ENCODE measurements at places on chromosomes 2 and 18. TPM values are rescaled to one million over a fixed set of nuclear protein-coding genes. Genes with fewer than 3 reads are reported as not detected.
A peak's percentile ranks its signal among the peaks of the same experiment; 100 is the strongest.

- no peaks in the 10 kb centered on the region for H3K36me3 ChIP-seq
- no peaks in the 10 kb centered on the region for H3K27me3 ChIP-seq
- no peak for DNase-seq
- H3K4me1 ChIP-seq, result no peaks in the 10 kb centered on the region
- no peak overlapping the region for H3K4me3 ChIP-seq
- H3K27ac ChIP-seq, result no peak overlapping the region
Measured at GRCh38 chr2:203763241-203763937, 57.0 kb downstream of the CD28 start.

GRCh38 chr2:172248381-172248780, 145.7 kb upstream of the DLX2 start:
- H3K36me3 ChIP-seq, result no peaks in the 10 kb centered on the region
- H3K4me3 ChIP-seq, result no peak overlapping the region
- H3K4me1 ChIP-seq, result peaks cover 3% of the 10 kb centered on the region
- no peak for DNase-seq

DNA sequence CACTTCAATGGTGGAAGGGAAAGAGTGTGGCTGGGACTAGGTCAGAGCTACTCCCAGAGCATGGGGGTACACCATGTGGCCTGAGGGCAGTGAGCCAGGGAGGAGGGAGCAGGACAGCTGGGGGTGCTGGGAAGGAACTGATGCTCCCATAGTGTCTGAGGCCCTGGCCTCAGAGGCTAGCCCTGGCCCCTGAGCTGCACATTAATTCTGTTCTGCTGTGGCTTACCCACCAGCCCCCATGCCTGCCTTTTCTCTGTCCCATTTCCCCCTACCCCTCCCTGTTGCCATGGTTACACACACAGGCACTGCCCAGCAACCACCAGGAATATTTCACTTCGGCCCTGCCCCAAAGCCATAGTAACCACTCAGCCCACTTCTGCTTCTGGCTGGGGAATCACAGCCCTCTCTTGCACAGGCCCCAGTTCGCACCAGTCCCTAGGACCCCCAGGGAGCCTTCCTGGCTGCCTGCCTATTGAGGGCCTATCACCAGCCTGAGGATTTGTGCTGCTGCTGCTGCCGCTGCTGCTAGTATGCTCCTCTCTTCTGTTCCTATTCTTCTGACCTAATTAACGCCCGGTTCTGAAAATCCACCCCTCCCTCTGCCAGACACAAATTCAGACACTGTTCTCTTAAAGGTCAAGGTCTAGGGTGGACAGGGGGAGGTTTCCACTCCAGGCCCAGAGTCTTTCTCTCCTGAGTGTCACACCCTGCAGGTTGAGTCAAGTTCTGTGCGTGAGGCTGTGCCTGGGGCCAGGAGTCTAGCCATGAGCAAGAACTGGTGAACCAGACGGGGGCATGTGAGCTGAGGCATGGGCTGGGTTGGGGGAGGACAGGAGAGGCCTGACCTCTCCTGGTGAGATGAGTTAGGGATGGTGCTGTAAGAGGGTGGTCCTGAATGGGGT, 87.1 kb upstream of the MCFD2 start:
- H3K27ac ChIP-seq, result peak overlapping the region; percentile 99
- peaks cover 8% of the 10 kb centered on the region for H3K36me3 ChIP-seq
- H3K4me3 ChIP-seq, result no peak overlapping the region
- peaks cover 87% of the 10 kb centered on the region for H3K4me1 ChIP-seq
- DNase-seq, result peak; percentile 90

DNA sequence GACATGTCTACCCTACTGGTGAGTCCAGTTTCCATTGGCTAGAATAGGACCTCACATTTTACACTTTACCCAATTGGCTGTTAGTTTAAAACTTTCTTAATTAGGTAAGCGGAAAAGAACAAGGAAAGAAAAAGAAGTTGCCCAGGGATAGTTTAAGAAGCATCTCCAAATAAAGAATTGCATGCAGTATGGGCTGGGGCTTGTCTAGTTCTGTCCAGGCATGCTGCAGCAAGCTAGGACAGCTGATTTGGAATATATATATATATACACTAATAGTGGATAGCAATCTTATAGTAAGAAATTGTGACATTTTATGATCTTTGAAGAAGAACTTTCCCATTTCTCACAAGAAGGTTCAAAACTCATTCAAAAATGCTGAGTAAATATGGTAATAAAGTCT, 90.0 kb upstream of the ERBB4 start:
- H3K4me3 ChIP-seq, result no peak overlapping the region
- no peaks in the 10 kb centered on the region for H3K36me3 ChIP-seq
- no peaks in the 10 kb centered on the region for H3K4me1 ChIP-seq

GRCh38 chr2:125983364-125983763, 672.6 kb upstream of the GYPC start:
- no peaks in the 10 kb centered on the region for H3K36me3 ChIP-seq
- H3K27ac ChIP-seq, result no peak overlapping the region
- no peaks in the 10 kb centered on the region for H3K27me3 ChIP-seq
- H3K4me1 ChIP-seq, result no peaks in the 10 kb centered on the region

GRCh38 chr2:226267516-226268289, 531.9 kb downstream of the IRS1 start:
- H3K27me3 ChIP-seq, result no peaks in the 10 kb centered on the region
- H3K36me3 ChIP-seq, result no peaks in the 10 kb centered on the region
- H3K27ac ChIP-seq, result no peak overlapping the region
- H3K4me3 ChIP-seq, result no peak overlapping the region
- H3K4me1 ChIP-seq, result no peaks in the 10 kb centered on the region
- DNase-seq, result no peak

- no peak overlapping the region for H3K4me3 ChIP-seq
- no peaks in the 10 kb centered on the region for H3K27me3 ChIP-seq
- H3K4me1 ChIP-seq, result 0 out of 2 replicates have a peak, but pooled peaks cover 8% of the 10 kb centered on the region
- peak; percentile 56 for DNase-seq
Measured at GRCh38 chr2:37343537-37344434, 644 bp upstream of the QPCT start.

GRCh38 chr18:74994502-74995418, 214.2 kb downstream of the PTGR3 start:
- peaks cover 5% of the 10 kb centered on the region for H3K4me1 ChIP-seq
- H3K27ac ChIP-seq, result no peak overlapping the region
- no peaks in the 10 kb centered on the region for H3K27me3 ChIP-seq
- no peaks in the 10 kb centered on the region for H3K36me3 ChIP-seq
- no peak overlapping the region for H3K4me3 ChIP-seq

- H3K4me3 ChIP-seq, result no peak overlapping the region
- H3K27ac ChIP-seq, result no peak overlapping the region
- H3K4me1 ChIP-seq, result no peaks in the 10 kb centered on the region
- no peaks in the 10 kb centered on the region for H3K27me3 ChIP-seq
- DNase-seq, result peak; percentile 39
- H3K36me3 ChIP-seq, result no peaks in the 10 kb centered on the region
Measured at GRCh38 chr2:231483398-231484329, 19.4 kb upstream of the NCL start.

DNA sequence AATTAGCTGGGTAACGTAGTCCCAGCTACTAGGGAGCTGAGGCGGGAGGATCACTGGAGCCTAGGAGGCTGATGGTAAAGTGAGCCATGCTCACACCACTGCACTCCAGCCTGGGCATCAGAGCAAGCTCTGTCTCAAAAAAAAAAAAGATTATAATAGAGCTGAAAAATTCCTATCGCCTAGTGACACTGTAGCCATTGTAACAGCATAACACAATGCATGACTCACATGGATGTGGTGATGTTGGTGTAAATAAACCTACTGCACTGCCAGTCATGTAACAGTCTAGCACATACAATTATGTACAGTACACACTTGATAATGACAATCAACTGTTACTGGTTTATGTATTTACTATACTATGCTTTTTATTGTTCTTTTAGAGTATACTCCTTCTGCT, 39.6 kb downstream of the MGAT4A start:
- no peaks in the 10 kb centered on the region for H3K27me3 ChIP-seq
- DNase-seq, result no peak
- H3K4me3 ChIP-seq, result no peak overlapping the region
- H3K36me3 ChIP-seq, result no peaks in the 10 kb centered on the region
- H3K27ac ChIP-seq, result no peak overlapping the region

DNA sequence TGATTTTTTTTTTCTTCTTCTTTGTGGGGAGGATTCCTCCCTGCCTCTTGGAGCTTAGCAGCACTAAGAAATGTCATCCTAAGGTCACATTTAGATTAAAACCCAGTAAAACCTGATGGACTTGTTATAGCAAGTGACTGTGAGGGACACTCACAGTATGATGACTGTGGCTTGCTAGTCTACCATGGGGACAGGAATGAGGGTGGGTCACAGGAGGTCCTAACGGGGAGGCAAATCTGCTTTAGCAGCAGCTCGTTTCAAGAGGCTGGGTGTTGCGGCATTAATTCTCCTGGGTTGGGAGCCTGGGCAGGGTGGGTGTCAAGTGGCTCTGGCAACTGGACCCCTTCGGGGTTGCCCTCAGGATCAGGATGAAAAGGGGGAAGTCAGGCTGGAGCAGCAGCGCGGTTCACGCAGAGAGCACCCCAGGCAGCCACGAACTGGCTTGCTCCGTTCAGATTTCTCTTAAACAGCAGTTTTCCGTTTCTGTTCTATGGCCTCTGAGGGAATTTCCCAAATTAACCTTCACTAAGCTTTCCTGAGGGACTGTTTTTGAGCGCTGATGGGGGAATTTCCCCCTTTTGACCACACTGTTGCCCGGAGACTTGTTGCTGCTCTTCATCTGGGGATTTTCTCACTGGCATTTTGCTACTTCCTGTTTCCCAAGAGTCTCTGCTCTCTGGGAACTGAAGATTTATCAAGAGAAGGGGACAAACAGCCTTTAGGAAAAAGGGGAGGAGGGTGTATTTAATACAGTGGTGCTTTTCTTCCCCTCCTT, 59.8 kb upstream of the PELI1 start:
- no peak overlapping the region for H3K4me3 ChIP-seq
- H3K27ac ChIP-seq, result no peak overlapping the region
- no peaks in the 10 kb centered on the region for H3K27me3 ChIP-seq

GRCh38 chr2:150476809-150477302, 10.6 kb downstream of the RND3 start:
- no peak for DNase-seq
- peaks cover 70% of the 10 kb centered on the region for H3K36me3 ChIP-seq
- H3K4me1 ChIP-seq, result peaks cover 36% of the 10 kb centered on the region
- peak overlapping the region; percentile 75 for H3K27ac ChIP-seq
- H3K27me3 ChIP-seq, result no peaks in the 10 kb centered on the region

- no peaks in the 10 kb centered on the region for H3K27me3 ChIP-seq
- no peak overlapping the region for H3K4me3 ChIP-seq
- no peaks in the 10 kb centered on the region for H3K36me3 ChIP-seq
- no peak overlapping the region for H3K27ac ChIP-seq
- no peak for DNase-seq
Measured at GRCh38 chr2:161725297-161725696, 101.1 kb downstream of the SLC4A10 start.

GRCh38 chr2:152068226-152068625, 30.6 kb downstream of the CACNB4 start:
- no peak overlapping the region for H3K27ac ChIP-seq
- no peaks in the 10 kb centered on the region for H3K36me3 ChIP-seq
- no peaks in the 10 kb centered on the region for H3K4me1 ChIP-seq
- DNase-seq, result no peak
- H3K27me3 ChIP-seq, result no peaks in the 10 kb centered on the region

DNA sequence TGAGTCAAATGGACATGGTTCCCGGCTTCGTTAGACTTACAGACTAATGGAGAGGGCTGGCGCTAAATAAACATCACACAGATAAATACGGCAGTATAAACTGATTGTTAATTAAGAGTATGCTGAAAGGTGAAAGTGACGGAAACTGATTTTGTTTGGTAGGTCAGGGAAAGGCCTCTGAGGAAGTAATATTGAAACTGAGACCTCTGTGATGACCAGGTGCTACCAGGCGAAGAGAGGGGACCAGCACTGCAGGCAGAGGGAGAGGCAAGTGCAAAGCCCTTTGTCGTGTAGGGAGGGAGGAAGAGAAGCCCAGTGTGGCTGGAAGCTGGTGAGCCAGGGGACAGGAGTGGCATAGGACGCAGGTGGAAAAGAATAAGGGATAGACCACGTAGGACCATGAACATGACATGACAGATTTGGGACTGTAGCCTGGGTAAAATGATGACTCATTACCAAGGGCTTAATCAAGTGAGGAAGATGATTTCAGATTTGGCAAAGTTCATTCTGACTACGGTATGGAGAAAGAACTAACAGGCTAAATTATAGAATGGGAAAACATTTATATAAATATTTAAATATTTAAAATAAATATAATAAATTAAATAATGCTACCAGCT, 433.1 kb downstream of the NCKAP5 start:
- no peak for DNase-seq
- H3K27ac ChIP-seq, result no peak overlapping the region
- H3K4me3 ChIP-seq, result no peak overlapping the region
- no peaks in the 10 kb centered on the region for H3K4me1 ChIP-seq
- H3K36me3 ChIP-seq, result no peaks in the 10 kb centered on the region
- H3K27me3 ChIP-seq, result no peaks in the 10 kb centered on the region

GRCh38 chr2:168336786-168337388, 89.5 kb upstream of the STK39 start:
- H3K27ac ChIP-seq, result no peak overlapping the region
- no peak for DNase-seq
- no peak overlapping the region for H3K4me3 ChIP-seq
- peaks cover 6% of the 10 kb centered on the region for H3K4me1 ChIP-seq
- H3K27me3 ChIP-seq, result no peaks in the 10 kb centered on the region
- H3K36me3 ChIP-seq, result no peaks in the 10 kb centered on the region

DNA sequence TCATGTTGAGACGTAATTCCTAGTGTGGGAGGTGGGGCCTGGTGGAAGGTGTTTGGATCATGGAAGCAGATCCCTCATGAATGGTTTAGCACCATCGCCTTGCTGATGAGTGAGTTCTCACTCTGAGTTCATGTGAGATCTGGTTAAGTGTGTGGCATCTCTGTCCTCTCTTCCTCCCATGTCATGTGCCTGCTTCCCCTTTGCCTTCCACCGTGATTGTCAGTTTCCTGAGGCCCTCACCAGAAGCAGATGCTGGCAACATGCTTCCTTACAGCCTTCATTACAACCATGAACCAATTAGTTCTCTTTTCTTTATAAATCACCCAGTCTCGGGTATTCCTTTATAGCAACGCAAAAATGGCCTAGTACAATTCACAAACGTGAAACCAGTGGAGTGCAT, 14.6 kb upstream of the MCM6 start:
- H3K27ac ChIP-seq, result no peak overlapping the region
- DNase-seq, result no peak
- H3K27me3 ChIP-seq, result no peaks in the 10 kb centered on the region
- H3K4me3 ChIP-seq, result no peak overlapping the region
- H3K4me1 ChIP-seq, result no peaks in the 10 kb centered on the region

- peaks cover 4% of the 10 kb centered on the region for H3K36me3 ChIP-seq
- DNase-seq, result peak; percentile 69
- H3K4me3 ChIP-seq, result peak overlapping the region; percentile 17
- H3K27ac ChIP-seq, result peak overlapping the region; percentile 100
Measured at GRCh38 chr18:3596637-3597384, 146.8 kb downstream of the TGIF1 start.

GRCh38 chr2:138276339-138276738, 225.2 kb upstream of the SPOPL start:
- H3K4me1 ChIP-seq, result peaks cover 4% of the 10 kb centered on the region
- H3K27me3 ChIP-seq, result no peaks in the 10 kb centered on the region
- H3K36me3 ChIP-seq, result no peaks in the 10 kb centered on the region
- H3K4me3 ChIP-seq, result no peak overlapping the region
- H3K27ac ChIP-seq, result peak overlapping the region; percentile 59

The COA5 gene
- polyA plus RNA-seq, result 39.9 TPM

The KCNK3 gene
- 0.16 TPM for polyA plus RNA-seq

The TUBA4B gene
- not detected for polyA plus RNA-seq

The C2orf78 gene
- polyA plus RNA-seq, result 0.02 TPM

The METAP1D gene
- 9.0 TPM for polyA plus RNA-seq

The TNFRSF11A gene
- 2.5 TPM for polyA plus RNA-seq

The FNDC4 gene
- polyA plus RNA-seq, result 27.0 TPM

The TCF23 gene
- not detected for polyA plus RNA-seq

The UBE2F gene
- 56.9 TPM for polyA plus RNA-seq

The DSG1 gene
- not detected for polyA plus RNA-seq

Data from SK-N-SH (cell line).